ENCODE measurements at places on chromosomes 13 and 19.

DNA sequence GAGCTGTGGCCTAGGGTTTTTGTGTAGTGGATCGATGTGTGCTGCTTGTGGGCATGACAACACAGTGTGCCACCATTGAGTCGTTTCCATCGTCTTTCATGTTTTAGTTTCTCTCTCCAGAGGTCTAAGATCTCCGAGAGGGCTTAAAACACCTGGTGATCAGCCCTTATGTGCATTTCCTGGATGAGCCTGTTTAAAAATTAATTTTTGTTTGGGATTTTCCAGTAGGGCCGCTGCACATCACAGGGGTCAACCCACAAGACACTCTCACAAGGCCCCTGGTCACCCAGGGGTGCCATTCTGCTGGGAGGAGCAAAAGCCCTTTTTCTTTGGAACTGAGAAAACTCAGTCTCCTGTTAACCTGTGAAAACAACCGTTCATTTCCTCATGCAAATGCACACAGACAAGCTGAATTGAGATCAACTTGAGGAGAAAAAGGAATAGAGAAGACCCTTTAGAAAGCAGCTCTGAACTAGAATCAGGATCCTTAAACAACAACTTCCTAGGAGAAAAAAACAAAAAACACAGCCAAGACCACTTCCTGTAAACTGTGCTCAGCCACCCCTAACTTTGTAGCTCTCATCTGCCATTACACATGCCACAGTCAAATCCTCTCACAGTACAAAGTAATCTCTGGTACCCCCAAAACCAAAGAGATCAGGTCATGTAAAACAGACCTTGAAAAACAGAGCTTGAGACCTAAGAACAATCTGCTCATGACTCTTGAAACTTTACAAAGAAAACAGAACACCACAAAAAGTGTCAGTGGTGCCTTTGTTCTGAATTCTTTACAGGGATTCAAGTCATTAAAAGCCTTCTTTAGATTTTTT, 8.3 kb upstream of the MTRF1 start:
- no peak for DNase-seq

GRCh38 chr13:33213024-33213768, 72.4 kb downstream of the STARD13 start:
- no peak for DNase-seq

DNA sequence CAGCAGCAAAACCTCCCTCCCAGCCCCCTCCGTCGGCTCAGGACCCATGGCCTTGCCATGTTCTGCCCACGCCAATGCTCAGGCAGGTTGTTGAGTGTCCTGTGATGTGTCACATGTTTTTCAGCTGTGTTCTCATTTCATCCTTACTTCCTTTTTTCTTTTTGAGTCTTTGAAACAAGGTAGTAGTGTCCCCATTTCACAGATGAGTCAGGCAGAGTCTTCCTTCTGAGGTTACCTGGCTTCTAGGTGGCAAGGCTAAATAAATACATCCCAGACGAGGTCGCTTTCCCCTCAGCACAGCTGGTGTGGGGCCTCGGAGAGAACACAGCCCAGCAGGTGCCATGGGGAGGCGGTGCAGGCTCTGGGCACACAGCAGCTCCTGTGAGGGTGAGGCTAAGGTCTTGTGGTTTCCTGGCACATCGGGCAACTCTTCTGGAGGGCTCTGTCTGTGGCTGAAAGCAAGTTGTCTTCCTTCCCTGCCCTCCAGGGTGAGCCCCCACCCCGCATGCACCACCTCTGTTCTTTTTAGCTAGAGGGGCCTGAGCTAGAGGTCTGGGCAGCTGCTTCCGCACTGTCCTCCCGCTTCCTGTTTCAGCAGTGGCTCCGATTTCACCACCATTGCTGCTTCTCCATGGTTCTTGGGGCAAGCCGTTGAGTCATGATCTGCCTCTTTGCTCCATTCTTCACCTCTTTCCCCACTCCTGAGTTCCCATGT, 15.1 kb downstream of the PRAM1 start:
- peak; percentile 40 for DNase-seq

DNA sequence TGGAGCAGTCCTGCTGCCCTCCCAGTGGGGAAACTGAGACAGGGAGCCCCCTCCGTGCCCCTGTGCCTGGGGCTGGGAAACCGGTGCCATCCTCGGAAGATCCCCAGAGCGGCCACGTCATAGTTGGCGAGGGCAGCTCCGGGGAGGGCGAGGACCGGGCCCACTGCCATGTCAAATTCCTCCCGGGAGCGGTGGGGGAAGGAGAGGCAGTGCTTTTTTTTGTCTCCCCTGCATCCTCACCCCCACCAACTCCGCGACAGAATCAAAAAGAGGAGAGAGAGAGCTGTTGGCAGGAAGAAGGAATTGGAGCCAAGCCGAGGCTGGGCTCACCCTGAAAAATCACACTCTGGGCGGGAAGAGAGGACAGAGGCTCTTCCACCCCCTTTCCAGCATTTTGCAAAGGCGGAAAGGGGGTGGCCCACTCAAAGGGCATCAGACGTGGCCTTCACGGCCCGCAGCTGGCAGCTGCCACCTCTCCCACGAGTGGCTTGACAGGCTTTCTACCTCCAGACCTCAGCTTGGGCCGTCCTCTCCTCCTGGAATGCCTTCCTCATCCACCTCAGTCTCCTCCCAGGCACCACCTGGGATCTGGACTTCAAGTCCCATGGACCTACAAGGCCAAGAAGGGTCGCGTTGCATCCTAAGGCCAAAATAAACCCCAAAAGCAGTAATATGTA, 19.6 kb upstream of the NFIC start:
- no peak for DNase-seq

- DNase-seq: no peak
Measured at GRCh38 chr13:41905600-41906254, 55.2 kb downstream of the VWA8 start.

GRCh38 chr19:49106648-49107135, 7.5 kb upstream of the LIN7B start:
- DNase-seq: peak; percentile 67

- no peak for DNase-seq
Measured at GRCh38 chr19:35400773-35401100, 29.9 kb downstream of the GPR42 start.

DNA sequence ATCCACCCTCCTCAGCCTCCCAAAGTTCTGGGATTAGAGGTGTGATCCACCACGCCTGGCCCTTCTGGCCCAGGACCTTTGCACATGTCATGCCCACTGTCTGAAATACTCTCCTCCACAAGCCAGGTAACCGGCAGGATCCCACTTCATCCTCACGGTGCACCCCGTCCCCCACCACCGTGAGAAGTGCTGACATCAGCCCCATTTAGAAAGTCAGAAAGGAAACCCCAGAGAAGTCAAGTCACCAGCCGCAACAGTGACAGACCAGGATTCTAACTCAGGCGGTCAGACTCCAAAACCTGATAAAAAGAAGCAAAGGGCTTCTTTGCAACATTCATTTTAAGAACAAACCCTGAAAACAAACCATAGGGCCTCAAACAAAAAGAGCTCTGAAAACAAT, 3.9 kb downstream of the CPAMD8 start:
- DNase-seq: no peak

- no peak for DNase-seq
Measured at GRCh38 chr19:33064458-33064791, 263 bp downstream of the RHPN2 start.

GRCh38 chr13:39364947-39365468, 238.0 kb downstream of the LHFPL6 start:
- DNase-seq: no peak

GRCh38 chr19:29643361-29643935, 21.8 kb upstream of the PLEKHF1 start:
- DNase-seq: no peak

GRCh38 chr13:113669231-113669754, 2.3 kb downstream of the GRK1 start:
- no peak for DNase-seq

DNA sequence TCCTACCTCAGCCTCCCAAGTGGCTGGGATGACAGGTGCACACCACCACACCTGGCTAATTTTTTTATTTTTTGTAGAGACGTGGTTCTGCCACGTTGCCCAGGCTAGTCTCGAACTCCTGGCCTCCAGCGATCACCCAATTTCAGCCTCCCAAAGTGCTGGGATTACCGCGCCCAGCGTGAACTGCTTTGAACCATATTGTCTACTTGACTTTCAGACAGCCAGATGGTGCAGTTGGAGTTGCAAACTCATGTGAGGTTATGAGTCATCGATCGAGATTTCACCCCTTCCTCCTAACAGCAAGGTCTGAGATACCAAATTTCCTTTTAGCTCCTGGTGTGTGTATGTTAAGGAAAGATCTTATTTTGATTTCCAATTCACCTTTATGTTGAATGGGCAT, 2.7 kb downstream of the SLC27A1 start:
- DNase-seq: no peak

GRCh38 chr19:5048727-5049553, 80.0 kb downstream of the KDM4B start:
- DNase-seq: no peak

GRCh38 chr19:1576242-1577089, 8.3 kb upstream of the MEX3D start:
- no peak for DNase-seq

GRCh38 chr13:33367171-33367895, 81.8 kb upstream of the STARD13 start:
- DNase-seq: no peak

GRCh38 chr19:11479898-11480714, 740 bp downstream of the ELAVL3 start:
- no peak for DNase-seq

GRCh38 chr13:42986176-42986574, 5.9 kb downstream of the EPSTI1 start:
- no peak for DNase-seq

DNA sequence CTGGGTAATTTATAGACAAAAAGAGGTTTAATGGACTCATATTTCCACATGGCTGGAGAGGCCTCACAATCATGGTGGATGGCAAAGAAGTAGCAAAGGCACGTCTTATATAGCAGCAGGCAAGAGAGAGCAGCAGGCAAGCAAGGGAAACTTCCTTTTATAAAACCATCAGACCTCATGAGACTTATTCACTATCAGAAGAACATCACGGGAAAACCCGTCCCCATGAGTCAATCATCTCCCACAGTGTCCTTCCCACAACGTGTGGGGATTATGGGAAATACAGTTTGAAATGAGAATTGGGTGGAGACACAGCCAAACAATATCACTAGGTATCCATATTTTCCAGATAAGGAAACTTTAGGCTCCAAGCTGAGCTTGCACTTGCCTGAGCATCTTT, 9.5 kb upstream of the CYP2B6 start:
- DNase-seq: no peak

GRCh38 chr13:23905766-23906165, 8.5 kb upstream of the C1QTNF9B start:
- no peak for DNase-seq

DNA sequence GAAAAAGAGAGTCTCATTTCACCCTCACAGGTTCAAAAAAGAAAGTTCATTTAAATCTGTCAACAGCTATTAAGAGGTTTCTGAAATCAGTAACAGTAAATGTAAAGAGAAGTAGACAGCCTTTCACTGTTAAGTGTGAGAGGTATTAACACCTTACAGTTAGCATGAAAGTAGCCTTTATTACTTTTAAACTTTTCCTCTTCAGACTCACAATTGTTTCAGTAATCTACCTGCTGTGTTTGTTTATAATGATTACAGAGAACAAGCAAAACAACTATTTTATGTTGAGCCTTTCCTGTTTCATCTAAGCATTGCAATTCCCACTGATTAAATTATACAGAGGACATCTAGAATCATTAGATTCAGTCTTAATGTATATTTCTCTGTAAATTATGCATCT, 159.8 kb downstream of the PCDH9 start:
- DNase-seq: no peak

- DNase-seq: no peak
Measured at GRCh38 chr13:61833228-61833627, 417.6 kb upstream of the PCDH20 start.

GRCh38 chr13:23579896-23580683, 9.9 kb downstream of the TNFRSF19 start:
- DNase-seq: no peak

- DNase-seq: no peak
Measured at GRCh38 chr13:20001366-20002190, 43.1 kb downstream of the ZMYM2 start.

DNA sequence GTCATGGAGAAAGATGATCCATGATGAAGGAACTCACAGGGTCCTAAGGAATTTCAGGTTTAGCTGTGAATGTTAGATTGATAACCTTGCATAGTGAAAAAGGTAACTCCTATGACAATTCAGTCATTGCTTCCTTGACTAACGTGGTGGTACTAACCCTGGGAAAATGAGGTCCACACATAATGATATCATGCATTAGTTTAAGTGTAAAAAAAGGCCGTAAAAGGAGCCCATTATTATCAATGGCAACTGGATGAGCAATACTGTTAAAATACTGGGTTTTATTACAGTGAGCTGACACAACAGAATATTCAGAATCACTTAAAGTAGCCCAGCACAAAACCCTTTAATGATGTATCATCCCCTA, 515.4 kb downstream of the DCT start:
- DNase-seq: no peak

DNA sequence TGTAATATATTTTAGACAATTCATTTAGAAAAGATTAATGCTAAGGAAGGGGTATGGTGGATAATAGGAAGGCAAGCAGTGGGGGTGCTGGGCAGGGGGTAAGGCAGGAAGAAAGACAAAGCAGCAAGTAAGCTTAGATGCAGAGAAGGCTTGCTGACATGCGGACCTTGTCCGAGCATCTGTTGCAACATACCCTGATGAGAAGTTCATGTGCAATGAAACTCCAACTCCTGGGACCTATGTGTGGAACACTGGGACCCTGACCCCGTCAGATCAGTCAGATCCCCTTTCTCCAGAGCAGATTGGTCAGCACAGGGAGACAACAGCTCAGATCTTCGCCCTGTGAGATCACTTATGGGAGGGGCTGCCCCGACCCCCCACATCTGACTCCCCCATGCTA, 71.3 kb upstream of the ZNF599 start:
- DNase-seq: no peak

DNA sequence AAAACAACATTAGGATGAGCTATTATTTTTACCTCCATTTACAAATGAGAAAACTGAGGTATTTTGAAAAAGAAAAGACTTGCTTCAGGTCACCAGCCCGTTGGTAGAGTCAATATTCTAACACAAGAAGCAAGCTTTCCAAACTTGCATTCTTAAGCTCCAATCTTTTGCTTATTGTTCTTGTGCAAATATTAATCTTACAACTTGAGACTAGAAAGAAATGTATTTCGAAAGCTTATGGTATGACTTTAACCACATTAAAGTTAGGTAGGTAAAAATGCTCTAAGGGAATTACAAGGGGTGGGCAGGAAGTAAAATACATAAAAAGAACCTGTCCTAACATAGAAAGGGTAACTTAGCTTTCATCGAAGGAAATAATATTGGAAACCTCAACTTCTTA, 453.9 kb downstream of the SLITRK5 start:
- no peak for DNase-seq

Measured in activated T-cell treated with anti-CD3 and anti-CD28 coated beads for 1 hour (primary cell).